ENCODE measurements at places on chromosomes 7 and 10.

- no peak for DNase-seq
Measured at GRCh38 chr10:119496273-119496672, 46.2 kb downstream of the RGS10 start.

DNA sequence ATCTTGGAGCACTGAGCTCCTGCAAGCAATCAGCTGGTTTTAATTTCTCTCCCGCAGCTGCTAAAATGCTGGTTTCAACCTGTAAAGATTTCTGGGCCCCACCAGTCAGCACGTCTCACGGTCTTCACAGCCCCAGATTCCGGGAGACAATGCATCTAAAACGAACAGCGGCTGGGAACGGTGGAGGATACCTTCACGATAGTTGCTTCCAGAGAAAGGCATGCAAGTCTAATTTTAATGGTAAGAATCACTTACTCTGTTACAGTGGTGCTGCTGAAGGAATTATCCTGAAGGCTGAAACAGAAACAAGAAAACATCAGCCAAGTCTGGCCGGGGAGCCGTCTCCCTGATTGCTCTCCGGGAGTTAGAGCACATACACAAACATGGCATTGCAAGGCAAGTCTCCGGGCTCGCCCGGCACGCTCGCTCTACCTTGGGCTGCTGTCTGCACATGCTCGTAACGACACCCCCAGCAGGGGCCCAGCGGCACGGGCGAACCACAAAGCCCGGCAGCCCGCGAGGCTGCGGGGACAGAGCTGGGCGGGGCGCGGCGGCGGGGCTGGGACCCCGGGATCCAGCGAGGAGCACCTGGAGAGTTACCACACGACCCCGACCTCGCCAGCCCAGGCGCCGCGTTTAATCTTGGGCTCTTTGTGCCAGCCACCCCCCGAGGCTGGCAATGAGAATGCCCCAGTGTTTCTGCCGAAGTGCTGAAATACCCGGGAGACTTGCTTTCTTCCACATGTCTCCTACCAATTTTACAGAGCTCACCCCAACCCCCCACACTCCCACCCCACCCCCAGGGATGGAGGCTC is at the start of gene FAM13C:
Gene FAM13C, minus strand, starts transcription at position 406 of the 815 bp plus-strand sequence. Its CDS starts 89 bp downstream, at position 317.
- DNase-seq: no peak

GRCh38 chr10:31758495-31758894 is 170.1 kb downstream of the ARHGAP12 start:
- DNase-seq: no peak

GRCh38 chr7:13047061-13047460 is 359.6 kb downstream of the ARL4A start:
- no peak for DNase-seq

DNA sequence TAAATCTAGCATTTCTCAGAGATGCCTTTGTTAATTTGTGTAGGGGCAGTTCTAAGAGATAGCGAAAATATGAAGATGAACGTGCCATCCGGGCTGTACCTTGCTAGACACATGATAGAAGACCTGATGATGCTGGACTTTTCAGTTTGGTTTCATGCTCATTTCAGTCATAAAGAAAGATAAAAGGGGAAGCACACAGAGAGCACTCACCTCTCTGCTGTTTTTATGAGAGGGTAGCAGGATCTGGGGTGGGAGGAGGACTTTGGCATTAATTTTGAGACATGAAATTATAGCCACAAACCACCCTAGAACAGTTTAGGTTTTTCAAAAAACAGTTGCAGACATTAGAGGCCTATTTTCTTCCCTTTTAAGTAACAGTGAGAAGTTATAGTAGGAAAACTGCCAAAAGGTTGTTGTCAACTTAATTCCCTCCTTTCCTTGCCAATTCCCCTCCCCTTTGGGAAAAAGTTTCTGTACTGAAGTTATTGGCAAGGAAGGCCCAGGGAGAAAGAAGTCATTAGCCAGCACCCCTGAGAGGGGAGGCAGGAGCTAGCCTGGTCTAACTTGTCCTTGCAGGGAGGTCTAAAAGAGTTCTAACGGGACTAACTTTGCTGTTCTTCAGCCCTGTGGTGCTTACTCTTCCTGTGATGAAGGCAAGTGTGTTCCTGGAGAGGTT is 2.6 kb downstream of the ST7 start:
- no peak for DNase-seq
